Psoas muscle (tissue), 8 donors: ENCODE measurements at places on chromosomes 12 and 14.
A peak's percentile ranks its signal among the peaks of the same experiment; 100 is the strongest.

- DNase-seq: no peak
These were observed 29.6 kb downstream of the PNMA1 start for GRCh38 chr14:73684627-73685026.

- no peak for DNase-seq
These were observed 53.6 kb downstream of the R3HDM2 start for GRCh38 chr12:57377103-57377840.

GRCh38 chr12:111367661-111368221, 1.2 kb downstream of the PHETA1 start:
- no peak for DNase-seq

GRCh38 chr14:70988452-70988851, 81.2 kb downstream of the PCNX1 start:
- DNase-seq: no peak

DNA sequence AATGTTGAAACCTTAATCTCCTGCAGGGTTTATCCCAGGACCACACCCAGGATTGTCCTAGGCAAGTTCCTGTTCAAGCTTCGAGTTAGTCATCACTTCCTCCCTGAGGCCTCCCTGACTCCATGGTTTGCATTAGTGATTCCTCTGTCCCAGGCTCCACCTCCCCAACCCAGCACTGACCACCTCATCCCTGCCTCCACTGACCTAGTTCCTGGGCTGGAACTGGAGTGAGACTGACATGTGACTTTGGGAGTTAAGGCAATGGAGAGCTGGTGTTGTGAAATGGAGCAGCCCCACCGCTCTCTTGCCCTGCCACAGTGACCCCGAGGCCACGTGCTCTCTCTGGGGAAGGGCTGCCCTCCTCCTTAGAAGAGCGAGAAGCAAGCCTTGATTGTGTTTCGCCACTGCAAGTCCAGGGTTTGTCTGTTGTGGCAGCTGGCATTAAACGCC, 15.8 kb upstream of the DTX1 start:
- DNase-seq: peak; percentile 87
